ENCODE measurements at places on chromosomes 13 and 19.

GRCh38 chr13:27274631-27275030 is 4.0 kb downstream of the RASL11A start:
- DNase-seq, result no peak

DNA sequence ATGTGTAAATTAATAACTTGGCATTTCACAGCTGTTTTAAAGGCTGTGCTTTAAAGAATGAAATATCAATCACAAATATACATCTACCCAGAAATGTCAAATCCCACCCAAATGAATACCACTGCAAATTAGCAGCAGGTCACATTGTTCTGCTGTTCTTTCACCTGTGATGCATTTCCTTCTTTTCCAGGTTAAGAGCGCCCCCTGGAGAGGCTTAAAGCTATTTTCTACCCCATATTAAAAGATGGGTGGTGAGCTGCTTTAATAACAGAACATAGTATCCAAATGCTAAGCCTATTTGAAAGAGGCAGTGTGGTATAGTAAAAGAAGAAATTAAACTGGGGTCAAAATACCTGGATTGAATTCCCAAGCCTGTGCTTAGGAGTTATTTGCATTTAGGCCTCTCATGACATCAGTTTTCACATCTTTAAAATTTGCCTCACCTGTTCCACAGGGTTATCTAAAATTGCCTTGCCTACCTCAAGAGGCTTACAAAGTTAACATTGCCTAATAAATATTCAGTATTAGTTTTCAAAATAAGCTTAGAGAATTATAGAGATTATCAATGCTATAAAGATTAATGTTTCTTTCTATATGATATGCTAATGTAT is 396.9 kb upstream of the SLITRK5 start:
- peak; percentile 4 for DNase-seq

GRCh38 chr19:47653856-47654255 is 44.9 kb downstream of the BICRA start:
- no peak for DNase-seq

DNA sequence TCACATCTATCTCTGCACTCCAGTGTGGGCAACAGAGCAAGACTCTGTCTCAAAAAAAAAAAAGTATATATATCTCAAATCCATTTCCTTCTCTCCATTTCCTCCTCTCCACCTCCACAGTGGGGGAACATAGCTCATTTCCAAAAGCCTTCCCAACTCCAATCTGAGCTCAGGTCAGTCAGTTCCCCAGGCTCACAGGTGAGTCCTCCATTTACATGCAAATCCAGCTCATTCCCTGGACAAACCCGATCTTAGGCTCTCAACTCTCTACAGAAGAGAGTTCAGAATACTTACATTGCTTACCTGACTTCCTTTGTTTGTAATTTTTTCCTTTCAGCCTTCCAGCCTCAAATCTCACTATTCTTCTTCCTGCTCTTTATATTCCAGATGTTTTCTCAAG is 518.3 kb downstream of the GPC6 start:
- DNase-seq, result no peak

DNA sequence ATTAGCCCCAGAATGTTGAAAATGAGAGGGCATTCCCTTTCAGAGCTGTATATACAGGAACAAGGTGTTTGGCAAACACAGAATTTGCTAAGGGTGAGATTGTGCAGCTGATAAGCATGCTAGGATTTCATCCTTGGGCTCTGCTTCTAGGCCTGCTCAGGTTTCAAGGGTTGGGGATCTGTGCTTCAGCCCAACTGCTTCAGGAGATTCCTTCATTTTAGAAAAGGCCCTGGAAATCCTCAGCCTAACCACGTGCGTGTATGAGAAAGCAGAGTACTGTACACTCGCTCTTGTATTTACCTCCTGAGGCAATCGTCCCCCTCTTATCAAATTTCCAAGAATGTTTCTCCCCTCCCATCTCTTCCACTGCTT is 291.6 kb upstream of the ARGLU1 start:
- DNase-seq, result no peak

- DNase-seq, result no peak
These were observed 5.7 kb downstream of the SHISA7 start for GRCh38 chr19:55437410-55437809.

- no peak for DNase-seq
These were observed 18.3 kb upstream of the SLC1A6 start for GRCh38 chr19:14997981-14998380.

GRCh38 chr19:30865511-30865910 is 483.7 kb downstream of the TSHZ3 start:
- DNase-seq, result no peak

- no peak for DNase-seq
These were observed 10.5 kb downstream of the LYL1 start for GRCh38 chr19:13092158-13092543.

DNA sequence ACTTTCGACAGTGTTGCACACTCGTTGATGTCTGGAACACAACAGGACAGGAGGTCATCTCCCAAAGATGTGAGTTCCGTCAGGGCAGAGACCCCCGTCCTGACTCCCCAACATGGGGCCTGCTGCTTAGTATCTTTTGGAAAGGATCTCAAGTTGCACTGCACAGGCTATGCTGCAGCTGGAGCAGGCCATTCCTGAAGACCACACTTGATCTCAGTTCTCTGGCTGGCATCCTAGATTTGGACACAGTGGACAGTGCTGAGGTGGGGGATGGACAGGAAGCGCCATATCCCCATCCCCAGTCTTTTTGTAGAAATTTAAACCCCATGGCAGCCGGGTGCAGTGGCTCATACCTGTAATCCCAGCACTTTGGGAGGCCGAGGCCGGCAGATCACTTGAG is 5.9 kb downstream of the ADGRE2 start:
- DNase-seq, result no peak

DNA sequence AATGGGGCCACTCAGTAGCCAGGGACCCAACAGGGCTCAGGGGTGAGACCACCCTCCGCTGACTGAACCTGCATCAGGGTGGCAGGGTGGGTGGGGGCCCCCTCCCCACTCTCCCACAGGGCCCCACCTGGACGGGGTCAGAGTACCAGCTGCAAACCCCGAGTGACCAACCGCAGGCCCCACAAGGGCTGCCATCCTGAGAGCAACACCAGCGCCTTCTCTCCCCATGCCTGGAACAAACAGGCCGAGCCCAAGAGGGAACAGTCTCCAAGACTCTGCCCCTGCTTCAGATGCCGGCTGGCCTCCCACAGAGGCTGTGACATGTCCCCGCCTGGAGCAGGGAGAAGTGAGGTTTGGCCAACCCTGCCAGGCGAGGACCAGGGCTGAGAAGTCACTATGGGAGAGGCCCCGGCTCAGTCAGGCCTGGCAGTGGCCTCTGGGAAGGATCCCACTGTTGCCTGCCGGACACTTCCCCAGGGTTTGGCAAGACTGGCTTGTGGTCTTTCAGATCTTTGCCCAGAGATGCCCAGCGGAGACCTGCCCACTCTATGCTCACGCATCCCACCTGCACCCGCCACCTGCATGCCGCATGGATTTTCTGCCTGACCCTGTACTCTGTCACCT is 27.2 kb downstream of the MPND start:
- DNase-seq, result no peak

DNA sequence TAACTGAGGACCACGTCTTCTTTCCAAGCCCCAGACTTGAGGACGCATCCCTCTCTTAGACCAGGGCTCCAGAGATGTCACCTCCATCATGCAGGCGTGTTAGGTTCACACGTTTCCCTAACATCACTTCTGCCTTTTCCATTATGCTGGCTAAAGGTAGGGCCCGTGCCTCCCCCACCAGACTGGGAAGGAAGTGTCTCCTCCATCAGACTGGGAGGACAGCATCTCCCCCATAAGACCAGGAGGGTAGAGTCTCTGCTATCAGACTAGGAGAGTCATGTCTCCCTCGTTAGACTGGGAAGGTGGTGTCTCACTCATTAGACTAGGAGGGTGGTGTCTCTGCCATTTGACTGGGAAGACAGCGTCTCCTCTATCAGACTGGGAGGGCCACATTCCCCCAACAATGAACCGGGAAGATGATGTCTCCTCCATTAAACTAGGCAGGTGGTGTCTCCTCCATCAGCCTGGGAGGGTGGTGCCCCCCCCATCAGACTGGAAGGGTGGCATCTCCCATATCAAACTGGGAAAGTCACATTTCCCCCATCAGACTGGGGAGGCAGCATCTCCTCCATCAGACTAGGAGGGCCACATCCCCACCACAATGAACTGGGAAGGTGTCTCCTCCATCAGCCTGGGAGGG is 18.1 kb upstream of the SPC24 start:
- DNase-seq, result no peak

GRCh38 chr13:65387743-65388347 is 1842.3 kb downstream of the PCDH9 start:
- DNase-seq, result no peak

- no peak for DNase-seq
These were observed 18.8 kb upstream of the GTF3A start for GRCh38 chr13:27405546-27406134.

DNA sequence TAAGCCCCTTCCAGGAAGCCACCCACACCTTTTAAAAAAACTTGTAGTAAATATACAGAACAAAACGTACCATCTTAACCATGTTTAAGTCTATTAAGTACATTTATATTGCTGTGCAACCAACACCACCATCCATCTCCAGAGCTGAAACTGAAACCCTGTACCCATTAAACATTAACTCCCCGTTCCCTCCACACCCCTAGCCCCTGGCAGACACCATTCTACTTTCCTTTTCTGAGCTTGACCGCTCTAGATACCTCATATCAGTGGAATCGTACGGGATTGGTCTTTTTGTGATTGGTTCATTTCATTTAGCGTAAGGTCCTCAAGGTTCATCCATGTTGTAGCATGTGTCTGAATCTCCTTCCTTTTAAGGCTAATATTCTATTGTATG is 13.0 kb upstream of the SPATA13 start:
- DNase-seq, result no peak

GRCh38 chr19:54369082-54369687 is 4.5 kb upstream of the LAIR1 start:
- DNase-seq, result no peak

DNA sequence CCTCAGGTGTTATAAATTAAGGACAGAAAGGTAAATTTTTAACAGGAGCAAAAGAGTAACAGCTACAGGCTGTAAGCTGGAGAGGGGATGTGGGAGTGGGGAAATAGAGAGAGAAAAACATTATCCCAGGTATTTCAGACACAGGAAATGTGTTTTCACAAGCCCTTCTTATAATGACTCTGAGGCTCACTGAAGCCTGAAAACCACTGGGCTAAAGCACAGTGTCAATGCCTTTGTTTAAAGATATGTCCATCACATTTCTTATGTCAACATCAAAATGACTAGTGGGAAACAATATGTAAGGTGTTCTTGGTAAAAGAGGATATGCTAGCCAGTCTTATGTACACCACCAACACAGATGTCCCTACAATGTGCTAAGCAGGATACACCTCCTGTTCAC is 365.9 kb downstream of the FGF14 start:
- no peak for DNase-seq

DNA sequence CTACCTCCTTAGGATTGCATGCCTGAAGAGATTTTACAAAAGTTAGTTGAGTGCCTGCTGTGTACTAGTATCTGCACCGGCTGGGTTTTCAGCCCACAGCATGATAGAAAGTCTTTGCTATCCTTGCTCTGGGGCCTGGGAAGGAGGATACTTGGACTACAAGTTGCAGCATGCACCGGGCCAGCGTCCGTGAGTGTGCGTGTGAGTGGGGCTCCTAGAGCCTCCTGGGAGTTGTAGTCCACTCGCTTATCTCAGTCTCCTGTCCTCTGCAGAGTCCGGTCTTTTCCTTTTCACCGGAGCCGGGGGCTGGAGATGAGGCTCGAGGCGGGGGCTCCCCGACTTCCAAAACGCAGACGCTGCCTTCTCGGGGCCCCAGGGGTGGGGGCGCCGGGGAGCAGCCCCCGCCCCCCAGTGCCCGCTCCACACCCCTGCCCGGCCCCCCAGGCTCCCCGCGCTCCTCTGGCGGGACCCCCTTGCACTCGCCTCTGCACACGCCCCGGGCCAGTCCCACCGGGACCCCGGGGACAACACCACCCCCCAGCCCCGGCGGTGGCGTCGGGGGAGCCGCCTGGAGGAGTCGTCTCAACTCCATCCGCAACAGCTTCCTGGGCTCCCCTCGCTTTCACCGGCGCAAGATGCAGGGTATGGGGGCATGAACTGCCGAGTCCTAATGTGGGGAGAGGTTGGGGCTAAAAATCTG is 20.6 kb downstream of the BRSK1 start:
- DNase-seq, result no peak

DNA sequence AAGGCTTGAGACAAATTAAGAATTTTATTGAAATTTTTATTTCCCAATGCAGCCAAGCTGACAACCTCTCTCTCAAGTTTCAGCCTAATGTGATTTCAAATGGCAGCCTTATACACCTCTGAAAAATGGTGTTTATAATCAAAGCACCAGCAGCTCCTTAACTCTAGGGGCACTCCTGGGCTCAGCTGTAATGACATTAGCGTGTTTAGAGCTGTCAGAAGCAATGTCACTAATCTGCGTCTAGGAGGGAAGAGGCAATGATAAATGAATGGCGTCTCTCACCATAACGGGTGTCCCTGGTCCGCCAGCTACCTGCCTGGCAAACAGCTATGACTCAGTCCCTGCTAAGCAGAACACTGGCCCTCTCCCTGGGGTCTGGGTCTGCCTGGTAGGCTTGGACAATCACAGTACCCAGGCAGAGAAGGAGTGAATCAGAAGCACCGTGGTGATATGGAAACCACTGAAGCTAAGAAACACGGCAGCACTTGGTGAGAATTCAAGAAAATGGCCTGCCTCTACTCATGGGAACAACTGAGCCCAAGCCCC is 131.8 kb upstream of the VSTM2B start:
- no peak for DNase-seq
